ENCODE measurements at places on chromosomes 3 and 15.

- DNase-seq: peak; percentile 25
These were observed 48.5 kb downstream of the CHCHD6 start for GRCh38 chr3:126752303-126753190.

- no peak for DNase-seq
These were observed 172.2 kb downstream of the LPP start for GRCh38 chr3:188326111-188326510.

- DNase-seq: no peak
These were observed 79.3 kb upstream of the LMOD3 start for GRCh38 chr3:69201658-69202057.

- no peak for DNase-seq
These were observed 15.8 kb upstream of the BTBD1 start for GRCh38 chr15:83082730-83083386.

GRCh38 chr15:91942720-91943394 is 89.3 kb downstream of the SLCO3A1 start:
- DNase-seq: peak; percentile 15

All from activated effector memory CD4-positive, alpha-beta T cell treated with Interleukin-2 at 50 U/mL for 16 hours (primary cell).